ENCODE measurements at places on chromosomes 4 and X.
A peak's percentile ranks its signal among the peaks of the same experiment; 100 is the strongest.

- DNase-seq: no peak
Observed at GRCh38 chr4:5874811-5875449, 18.0 kb downstream of the CRMP1 start.

GRCh38 chr4:25953740-25954139 lies 39.7 kb downstream of the SMIM20 start:
- no peak for DNase-seq

DNA sequence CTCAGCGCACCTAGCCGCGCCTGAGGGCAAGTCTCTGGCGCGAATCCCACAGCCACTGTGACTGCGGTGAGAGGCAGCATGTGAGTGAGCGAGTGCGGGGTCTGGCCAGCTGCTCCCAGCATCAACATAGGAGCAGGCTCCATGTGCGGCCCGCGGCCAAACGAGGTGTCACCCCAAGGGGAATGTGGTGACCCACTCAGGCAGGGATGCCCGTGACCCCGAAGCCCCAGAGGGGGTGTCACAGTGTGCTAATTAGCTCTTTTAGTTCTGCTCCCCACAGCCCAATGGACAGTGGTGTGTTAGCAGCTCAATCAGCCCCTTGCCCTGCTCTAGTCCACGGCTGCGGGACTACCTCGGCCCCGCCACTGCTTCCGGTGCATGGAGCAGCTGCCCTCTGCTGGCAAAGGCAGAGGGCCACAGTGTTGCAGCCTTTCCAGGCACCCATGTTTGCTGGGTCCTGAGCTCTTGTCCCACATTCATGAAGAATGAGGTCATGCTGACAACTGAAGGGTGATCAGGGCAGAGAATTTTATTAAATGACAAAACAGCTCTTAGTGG lies 61.4 kb downstream of the AGA start:
- DNase-seq: peak; percentile 16

DNA sequence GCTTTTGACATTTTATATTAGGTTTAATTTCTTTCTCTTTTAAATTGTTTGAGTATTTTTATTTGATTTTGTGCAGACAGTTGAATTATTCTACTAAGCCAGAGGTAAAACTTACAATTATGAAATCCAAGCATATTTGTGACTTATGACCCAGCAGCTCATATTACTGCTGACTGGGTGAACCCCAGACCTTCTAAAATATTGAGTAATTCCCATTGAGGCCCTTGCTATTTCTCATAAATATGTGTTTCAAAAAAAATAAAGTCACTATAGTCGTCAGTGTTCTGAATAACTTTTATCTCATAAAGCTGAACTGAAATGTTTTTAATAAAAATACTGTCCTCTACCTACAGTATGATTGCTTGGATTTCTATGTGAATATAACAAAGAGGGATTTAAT lies 303.1 kb downstream of the IQCM start:
- no peak for DNase-seq

DNA sequence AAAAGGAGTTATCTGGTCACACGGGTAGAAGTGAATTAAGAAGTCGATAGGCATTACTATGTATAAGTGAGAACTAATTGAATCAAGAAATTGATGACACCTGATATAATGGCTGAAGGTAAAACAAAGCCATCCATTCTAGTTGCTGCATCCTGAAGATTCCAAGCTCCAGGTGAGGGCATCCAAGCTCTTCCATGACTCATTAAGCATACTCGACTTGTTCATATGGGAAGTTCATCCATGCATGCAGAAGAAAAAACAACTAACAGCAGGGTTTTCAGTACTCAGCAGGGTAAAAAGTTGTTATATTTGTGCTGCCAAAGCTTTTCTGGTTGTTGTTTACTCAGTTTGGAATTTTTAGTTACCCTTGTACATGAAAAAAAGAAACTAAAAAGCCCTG lies 508.0 kb upstream of the CXorf51A start:
- no peak for DNase-seq

All from hematopoietic multipotent progenitor cell treated with erythropoietin and hydrocortisone succinate and interleukin-3 and kit ligand, for 8 days (in vitro differentiated cells).